ENCODE measurements at places on chromosomes 7 and 10. TPM values are rescaled to one million over a fixed set of nuclear protein-coding genes. Genes with fewer than 3 reads are reported as not detected.

RADIL gene
- total RNA-seq = 1.1 TPM

C10orf62 gene
- 0.34 TPM for total RNA-seq

ODAD2 gene
- not detected for total RNA-seq

ASB10 gene
- not detected for total RNA-seq

FAM25C gene
- not detected for total RNA-seq

TUBB8 gene
- not detected for total RNA-seq

ASZ1 gene
- total RNA-seq = not detected

SPDYE5 gene
- not detected for total RNA-seq

SLC13A1 gene
- total RNA-seq = not detected

CRYGN gene
- total RNA-seq = not detected

STRIP2 gene
- total RNA-seq = 0.29 TPM

PLXNA4 gene
- 1.6 TPM for total RNA-seq

GBX1 gene
- not detected for total RNA-seq

POP7 gene
- total RNA-seq = 12.4 TPM

NEBL gene
- 16.3 TPM for total RNA-seq

RGR gene
- not detected for total RNA-seq

FKBP9 gene
- 58.3 TPM for total RNA-seq

EPDR1 gene
- total RNA-seq = 9.8 TPM

ANK3 gene
- 19.0 TPM for total RNA-seq

RELN gene
- total RNA-seq = 1.4 TPM

OGDHL gene
- 3.9 TPM for total RNA-seq

ZNF736 gene
- total RNA-seq = 8.7 TPM

PITX3 gene
- not detected for total RNA-seq

FBXO24 gene
- total RNA-seq = 0.84 TPM

BHLHA15 gene
- 232 TPM for total RNA-seq

SPDYE8 gene
- not detected for total RNA-seq

FGFBP3 gene
- total RNA-seq = 0.91 TPM

C10orf143 gene
- 3.3 TPM for total RNA-seq

GLI3 gene
- total RNA-seq = 6.2 TPM

KLF14 gene
- 0.22 TPM for total RNA-seq

CALN1 gene
- 0.39 TPM for total RNA-seq

EMX2 gene
- not detected for total RNA-seq

HILPDA gene
- 7.4 TPM for total RNA-seq

DNAJC12 gene
- 25.6 TPM for total RNA-seq

CDK1 gene
- total RNA-seq = 0.88 TPM

BICC1 gene
- total RNA-seq = 24.1 TPM

SPDYE2 gene
- total RNA-seq = 0.14 TPM

AEBP1 gene
- total RNA-seq = 15.9 TPM

AMZ1 gene
- total RNA-seq = not detected

MYO3A gene
- 0.97 TPM for total RNA-seq

EPO gene
- 4.2 TPM for total RNA-seq

HECW1 gene
- total RNA-seq = 0.69 TPM

SPAM1 gene
- not detected for total RNA-seq

SPDYE6 gene
- total RNA-seq = not detected

ZPBP gene
- total RNA-seq = 0.19 TPM

ARPC1A gene
- 32.8 TPM for total RNA-seq

PDE1C gene
- total RNA-seq = 2.5 TPM

ADCY1 gene
- 5.7 TPM for total RNA-seq

FEZF1 gene
- total RNA-seq = not detected

PIK3CG gene
- 5.3 TPM for total RNA-seq

GPR37 gene
- 3.9 TPM for total RNA-seq

Measured in pancreas (tissue), 10 donors.